ENCODE measurements at places on chromosomes 4 and X. TPM values are rescaled to one million over a fixed set of nuclear protein-coding genes. Genes with fewer than 3 reads are reported as not detected.

The HSFX2 gene
- 1.2 TPM for total RNA-seq

The FGB gene
- 5.6 TPM for total RNA-seq

The GRID2 gene
- total RNA-seq = 16.8 TPM

The IGSF1 gene
- total RNA-seq = 9.3 TPM

The FAM156B gene
- total RNA-seq = 22.0 TPM

The CYLC1 gene
- not detected for total RNA-seq

The CPE gene
- total RNA-seq = 93.4 TPM

The WNK3 gene
- total RNA-seq = 6.3 TPM

The FIP1L1 gene
- total RNA-seq = 75.9 TPM

Measured in metanephros (tissue), 2 donors.